ENCODE measurements at places on chromosomes 7 and 10.

DNA sequence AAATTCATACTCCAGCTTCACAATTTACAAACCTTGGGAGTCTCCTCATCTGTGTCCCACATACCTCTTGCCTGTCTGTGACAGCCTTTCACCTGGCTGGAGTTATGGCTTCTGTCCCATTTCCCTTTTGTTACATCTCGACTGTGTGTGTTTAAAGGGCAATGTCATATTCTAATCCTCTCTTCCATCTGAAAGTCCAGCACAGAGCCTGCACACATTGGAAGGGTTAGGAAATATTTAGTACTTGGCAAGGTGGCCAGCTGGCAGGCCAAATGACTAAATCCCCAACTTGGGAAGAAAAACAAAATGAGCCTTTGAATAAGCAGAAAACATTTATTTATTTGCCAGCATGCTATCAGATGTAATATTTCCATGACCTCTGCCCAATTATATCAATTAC, 120.1 kb upstream of the STK17A start:
- no peak for DNase-seq

DNA sequence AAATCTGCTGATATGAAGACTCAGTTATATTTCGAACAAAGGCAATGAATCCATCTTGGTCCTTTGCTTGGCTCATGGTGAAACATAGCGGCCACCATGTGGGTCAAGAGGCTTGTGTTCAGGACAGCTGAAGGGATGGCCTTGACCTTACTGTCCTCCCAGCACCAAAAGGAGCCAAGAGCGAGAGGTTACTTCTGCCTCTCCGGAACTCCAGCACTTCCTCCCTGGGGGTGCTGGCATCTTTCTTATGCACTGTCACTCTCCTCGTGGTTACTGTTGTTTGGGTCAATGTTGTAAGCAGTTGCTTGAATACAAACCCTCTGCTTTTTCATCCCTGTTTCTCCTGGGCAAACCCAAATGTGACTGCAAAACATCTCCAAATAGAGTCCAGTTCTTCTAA, 100.6 kb downstream of the RBM20 start:
- DNase-seq = no peak

GRCh38 chr7:780516-780915, 51.8 kb upstream of the SUN1 start:
- DNase-seq = no peak

- no peak for DNase-seq
Measured at GRCh38 chr7:157429680-157430224, 92.9 kb downstream of the DNAJB6 start.

GRCh38 chr7:11341285-11341944, 367.7 kb downstream of the PHF14 start:
- DNase-seq = no peak

DNA sequence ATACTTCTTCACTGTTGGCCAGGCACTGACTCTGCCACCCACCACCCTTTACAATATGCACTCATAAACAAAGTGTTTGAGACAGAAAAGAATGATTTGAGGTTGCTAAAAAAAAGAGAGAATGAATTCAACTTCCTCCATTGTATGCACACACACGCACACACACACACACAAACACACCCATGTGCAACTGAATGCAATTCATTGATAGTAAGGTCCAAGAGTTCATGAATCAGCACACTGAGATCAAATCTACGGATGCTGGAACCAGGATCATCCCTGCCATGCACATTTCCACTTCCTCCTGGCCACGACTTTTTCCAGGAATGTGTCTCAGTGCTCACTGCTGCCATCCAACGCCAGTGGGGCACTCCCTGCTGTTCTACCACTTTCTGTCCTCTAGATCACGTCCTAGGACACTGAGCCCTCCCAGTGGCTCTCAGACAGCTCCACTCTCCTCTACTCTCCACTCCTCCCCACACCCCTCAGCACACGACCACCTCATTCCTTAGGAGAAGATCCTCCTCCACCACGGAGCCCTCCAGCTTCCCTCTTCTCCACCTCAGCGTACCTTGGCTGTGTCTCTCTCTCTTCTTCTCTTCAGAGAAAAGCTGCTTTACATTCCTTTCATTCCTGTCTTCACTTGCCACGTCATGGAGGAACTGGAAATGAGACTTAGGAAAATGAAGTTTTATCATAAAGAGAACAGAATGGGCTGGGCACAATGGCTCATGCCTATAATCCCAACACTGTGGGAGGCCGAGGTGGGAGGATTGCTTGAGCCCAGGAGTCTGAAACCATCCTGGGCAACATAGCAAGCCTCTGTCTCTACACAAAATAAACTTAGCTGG, 12.0 kb upstream of the TMEM213 start:
- DNase-seq = no peak

- DNase-seq = no peak
Measured at GRCh38 chr10:437698-438490, 251.6 kb downstream of the DIP2C start.

DNA sequence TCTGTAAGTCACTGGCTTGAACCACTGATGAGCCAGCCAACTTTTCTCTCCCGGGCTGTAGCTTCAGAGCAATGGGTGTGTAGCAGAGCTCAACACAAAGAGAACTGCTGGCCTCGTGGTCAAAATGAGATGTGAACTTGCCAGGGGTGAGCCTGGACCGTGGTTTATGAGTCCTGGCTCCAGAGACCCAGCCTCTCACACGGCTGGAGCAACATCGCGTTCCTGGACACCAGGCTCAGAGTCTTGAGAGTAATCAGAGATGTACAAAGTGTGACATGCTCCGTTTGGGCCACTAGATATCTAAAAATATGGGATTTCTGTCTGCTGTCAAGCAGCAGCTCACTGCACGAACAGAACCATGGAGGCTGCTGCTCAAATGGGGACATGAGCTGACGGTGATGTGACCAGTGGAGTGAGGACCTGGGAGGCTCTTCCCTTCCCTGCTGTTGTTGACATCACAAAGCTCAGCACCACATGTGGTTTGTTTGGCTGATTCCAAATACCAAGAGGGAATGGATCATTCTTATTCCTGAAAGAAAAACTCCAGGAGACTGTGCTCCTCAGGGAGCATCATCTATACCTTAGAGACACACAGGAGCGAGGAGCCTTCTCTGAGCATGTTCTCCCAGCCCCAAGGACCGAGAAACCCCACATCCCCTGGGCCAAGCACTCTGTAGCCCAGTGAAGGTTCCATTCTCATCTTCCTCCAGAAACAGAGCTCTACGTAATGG, 9.2 kb upstream of the SVIL start:
- DNase-seq = no peak

GRCh38 chr10:75165684-75166622, 44.6 kb upstream of the VDAC2 start:
- DNase-seq = no peak

- no peak for DNase-seq
Measured at GRCh38 chr10:103501186-103501585, 7.7 kb downstream of the NEURL1 start.

GRCh38 chr10:62323751-62324150, 50.4 kb upstream of the ZNF365 start:
- no peak for DNase-seq

DNA sequence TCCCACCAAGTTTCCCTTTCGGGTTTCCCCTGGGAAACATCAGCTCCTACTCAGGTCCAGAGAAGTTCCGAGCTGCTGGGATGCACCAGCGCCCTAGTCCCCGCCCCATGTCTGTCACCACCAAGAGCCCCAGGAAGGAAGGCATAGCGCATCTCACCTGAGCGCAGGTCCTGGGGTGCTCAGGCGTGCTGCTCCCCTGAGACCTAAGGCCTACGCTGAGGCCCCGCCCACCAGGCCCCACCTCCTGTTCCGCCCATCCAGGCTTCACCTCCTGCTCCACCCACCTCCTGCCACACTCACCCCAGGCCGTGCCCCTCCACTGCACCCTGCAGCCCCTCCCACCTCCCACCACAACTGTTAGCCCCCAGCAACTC, 1.2 kb upstream of the TFR2 start:
- DNase-seq = peak; percentile 51

- no peak for DNase-seq
Measured at GRCh38 chr7:28237363-28237762, 56.8 kb upstream of the JAZF1 start.

DNA sequence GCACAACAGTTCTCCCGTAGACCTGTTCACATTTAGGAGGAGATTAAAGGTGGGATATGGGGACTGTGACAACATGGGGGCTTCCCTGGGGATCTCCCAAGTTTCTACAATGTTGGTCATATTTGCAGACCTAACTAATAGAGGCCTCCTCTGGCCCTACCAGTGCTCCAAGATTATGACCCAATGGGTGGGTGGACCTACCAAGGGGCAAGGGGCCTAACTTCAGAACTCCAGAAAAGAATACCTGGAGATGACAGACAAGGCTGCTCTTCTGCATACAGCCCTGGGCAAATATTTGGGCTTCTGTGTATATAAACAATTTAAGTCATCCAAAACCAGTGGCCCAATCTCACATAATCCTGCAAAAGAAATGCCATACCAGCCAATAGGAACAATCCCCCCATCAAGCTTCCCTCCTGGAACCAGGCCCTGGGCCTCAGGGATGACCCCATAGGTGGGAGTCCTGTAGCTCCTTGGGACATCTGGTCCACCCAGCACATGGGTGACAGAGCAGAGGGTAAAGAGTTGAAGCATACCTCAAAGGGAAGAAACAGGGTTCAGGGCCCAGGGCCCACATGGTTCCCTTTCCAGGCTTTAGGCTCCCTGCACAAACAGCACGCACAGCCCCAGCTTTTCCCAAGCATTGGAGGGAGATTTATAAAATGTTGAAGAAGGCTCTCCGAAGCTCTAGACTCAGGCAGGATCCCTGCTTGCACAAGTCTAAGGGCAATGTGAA, 86.1 kb upstream of the CHST15 start:
- DNase-seq = no peak

- DNase-seq = no peak
Measured at GRCh38 chr7:2619116-2619515, 12.7 kb upstream of the TTYH3 start.

DNA sequence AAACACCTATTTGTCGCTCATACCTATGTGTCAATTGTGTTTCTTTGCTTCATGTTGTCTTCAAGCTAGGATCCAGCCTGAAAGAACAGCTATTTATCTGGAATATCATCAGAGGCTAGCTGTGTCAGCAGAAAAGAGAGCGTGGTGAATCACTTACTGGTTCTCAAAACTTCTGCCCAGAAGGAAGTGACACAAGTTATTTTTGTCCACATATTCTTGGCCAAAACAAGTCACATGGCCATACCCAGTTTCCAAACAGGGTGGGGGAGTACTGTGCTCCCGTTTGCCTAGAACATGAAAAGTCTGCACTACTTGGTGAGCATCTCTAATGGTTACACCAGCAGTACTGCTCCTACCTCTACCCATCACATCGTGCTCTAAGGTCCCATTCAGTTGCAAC, 160.9 kb upstream of the CSTF2T start:
- DNase-seq = no peak

DNA sequence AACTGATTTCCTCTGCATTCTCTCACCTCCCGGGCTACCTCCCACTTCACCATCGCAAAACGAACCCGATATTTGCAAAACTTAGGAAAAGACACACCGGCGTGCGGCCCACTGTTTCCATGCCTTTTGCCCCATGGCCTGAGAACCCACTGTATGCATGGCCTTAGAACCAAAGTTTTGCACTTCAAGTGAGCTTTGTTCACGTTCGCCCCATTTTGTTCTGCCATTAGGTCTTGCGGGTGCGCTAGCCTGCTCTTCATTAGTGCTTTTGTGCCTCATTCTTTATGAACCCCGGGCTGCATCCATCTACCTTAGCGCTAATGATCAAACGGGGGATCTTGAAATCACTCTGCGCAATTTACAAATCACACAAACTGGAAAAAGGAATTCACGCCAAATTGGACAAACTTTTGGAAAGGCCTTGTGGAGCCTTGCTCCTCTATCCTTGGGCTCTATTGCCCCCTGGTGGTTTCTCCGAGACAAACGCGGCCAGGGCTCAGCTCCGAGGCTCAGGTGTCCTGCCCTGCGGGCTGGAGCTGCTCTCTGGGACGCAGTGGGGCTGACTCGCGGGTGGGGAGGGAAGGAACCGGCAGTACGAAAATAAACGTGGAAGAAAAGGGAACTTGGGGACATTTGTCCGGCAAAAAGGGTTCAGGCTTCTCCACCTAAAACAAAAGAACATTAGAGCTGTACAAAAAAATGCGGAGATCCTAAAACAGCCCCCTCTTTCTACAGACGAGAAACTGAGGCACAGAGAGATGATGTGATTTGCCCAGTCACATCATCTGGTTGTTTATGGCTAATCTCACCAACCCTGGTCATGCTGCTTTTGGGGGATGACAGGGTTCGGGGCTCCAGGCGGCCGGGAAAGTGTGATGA, 300.4 kb upstream of the NFE2L3 start:
- peak; percentile 82 for DNase-seq

DNA sequence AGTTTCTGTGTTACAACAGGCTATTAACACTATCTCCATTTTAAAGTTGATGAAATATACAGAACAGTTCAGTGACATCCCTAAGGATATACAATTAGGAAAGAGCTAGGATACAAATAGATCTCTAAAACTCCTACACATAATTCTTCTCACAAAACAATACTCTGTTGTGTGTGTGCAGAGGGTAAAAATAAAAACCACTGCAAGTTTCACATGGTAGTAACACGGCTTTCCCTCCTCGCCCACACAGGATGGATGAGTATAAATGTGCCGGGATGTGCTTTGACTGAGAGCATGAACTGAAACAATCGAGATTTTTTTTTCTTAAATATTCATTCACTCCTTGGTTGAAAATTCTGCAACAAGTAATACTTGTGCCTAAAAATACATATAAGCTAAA, 131.5 kb upstream of the C1QL3 start:
- peak; percentile 10 for DNase-seq

- DNase-seq = no peak
Measured at GRCh38 chr7:157012113-157012547, 1.7 kb upstream of the MNX1 start.

- no peak for DNase-seq
Measured at GRCh38 chr7:108384716-108385483, 71.3 kb downstream of the NRCAM start.

Measured in activated CD4-positive, alpha-beta T cell treated with anti-CD3 and anti-CD28 coated beads for 48 hours (primary cell).